ENCODE measurements at places on chromosomes 1 and 21. TPM values are rescaled to one million over a fixed set of nuclear protein-coding genes. Genes with fewer than 3 reads are reported as not detected.

The LIPI gene
- not detected for polyA plus RNA-seq

The FAM3B gene
- 0.09 TPM for polyA plus RNA-seq

The OR4F16 gene
- polyA plus RNA-seq = not detected

The SLC2A5 gene
- polyA plus RNA-seq = 16.7 TPM

The C1orf87 gene
- polyA plus RNA-seq = not detected

Measured in B cell (primary cell).